ENCODE measurements at places on chromosomes 11 and 22.

- no peak for DNase-seq
Measured at GRCh38 chr11:74357449-74357848, 40.8 kb downstream of the PGM2L1 start.

DNA sequence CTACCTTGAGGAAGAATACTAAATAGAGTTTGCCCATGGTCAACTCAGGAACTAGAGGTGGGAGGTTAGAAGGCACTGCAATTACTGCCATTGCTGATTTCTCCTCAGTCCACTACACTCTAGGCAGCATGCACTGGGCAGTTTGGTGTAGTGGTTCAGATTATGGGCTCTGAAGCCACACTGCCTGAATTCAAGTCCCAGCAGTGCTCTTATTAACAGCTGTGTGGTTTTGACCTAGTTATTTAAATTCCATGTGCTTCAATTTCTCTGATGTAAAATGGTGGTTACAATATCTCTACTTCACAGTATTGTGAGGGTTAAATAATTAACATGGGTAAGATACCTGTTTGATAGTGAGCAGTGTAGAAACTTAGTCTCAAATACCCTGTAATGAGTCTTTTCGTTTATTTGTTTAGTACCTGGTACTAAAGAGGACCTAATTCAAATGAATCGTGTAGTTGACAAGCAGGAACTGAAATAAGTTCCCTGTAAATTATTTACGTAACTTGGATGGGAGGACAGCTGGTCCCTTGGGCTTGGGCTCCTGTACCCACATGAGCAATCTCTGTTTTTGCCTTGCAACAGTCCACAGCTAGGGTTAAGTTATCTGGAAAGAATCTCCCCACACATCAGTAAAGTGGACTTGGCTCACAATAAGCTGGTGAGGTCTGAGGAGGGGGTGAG is 17.8 kb downstream of the PRR5L start:
- DNase-seq = no peak

DNA sequence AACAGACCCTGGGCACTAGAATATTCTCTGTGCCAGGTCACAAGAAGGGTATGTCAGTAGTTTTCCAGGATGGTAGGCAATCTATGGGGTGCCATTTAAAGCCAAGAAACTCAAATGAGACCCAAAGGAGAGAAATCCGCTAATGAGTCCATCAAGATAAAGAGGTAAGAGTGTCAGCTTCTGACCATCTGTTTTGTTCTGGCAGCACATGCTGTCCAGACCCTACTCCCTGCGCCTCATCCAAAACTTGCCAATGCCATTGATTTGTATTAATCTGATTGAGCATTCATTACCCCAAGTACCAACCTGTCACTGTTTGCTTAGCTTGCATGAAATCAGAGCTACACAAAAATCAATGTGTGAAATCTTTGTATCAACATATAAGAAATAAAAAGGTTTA is 229.0 kb downstream of the BLID start:
- DNase-seq = no peak

DNA sequence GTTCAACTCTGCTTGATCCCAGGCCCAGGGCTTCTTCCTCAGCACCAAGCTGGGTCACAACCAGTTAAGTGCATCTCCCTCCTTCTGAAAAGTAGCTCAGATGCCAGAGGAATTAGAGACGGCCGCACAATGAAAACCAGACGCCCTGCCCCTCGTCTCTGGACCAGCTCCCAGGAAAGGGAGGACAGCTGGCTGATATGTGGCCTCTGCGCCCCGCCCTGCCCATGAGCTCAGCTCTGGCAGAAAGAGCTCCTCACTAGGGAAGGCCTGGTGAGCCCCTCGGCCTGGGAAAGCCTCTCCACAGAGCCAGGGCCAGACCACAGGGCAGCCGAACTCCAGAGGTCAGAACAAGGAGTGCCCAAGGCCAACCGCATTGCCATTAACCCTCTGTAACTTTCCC is 18.1 kb upstream of the SCGB1A1 start:
- DNase-seq = no peak

GRCh38 chr11:128453444-128454336 is 133.7 kb downstream of the ETS1 start:
- DNase-seq = no peak

GRCh38 chr22:37781434-37782059 is 26.2 kb upstream of the GCAT start:
- DNase-seq = no peak

DNA sequence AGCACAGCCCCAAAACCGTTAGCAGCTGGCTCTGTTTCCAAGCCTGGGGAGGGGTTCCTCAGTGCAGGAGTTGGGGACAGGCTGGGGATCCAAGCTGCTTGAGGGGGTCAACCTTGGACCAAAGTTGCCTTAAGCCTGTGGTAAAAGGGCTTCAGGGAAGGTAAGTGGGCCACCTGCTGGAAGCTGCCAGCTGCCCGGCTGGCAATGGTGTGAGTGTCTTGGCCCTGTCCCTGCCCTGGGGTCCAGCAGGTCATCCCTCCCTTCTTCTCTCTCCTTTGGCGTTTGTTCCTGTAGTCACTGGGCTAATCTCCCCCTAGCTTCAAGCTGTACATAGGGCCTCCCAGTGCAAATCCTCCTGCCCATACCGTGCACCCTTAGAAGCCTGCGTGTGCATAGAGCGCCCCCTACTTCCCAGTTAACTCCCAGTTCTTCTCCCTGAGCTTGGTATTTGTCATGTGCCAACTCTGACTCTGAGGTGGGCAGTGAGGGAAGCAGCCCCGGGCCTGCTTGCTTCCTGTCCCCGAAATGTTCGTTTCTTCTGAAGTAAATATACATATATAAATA is 4.4 kb downstream of the TMEM258 start:
- no peak for DNase-seq

- DNase-seq = no peak
Measured at GRCh38 chr11:93686812-93687211, 25.3 kb downstream of the CEP295 start.

- no peak for DNase-seq
Measured at GRCh38 chr11:102564110-102564509, 33.6 kb upstream of the MMP7 start.

GRCh38 chr11:69636512-69637197 is 4.3 kb upstream of the CCND1 start:
- no peak for DNase-seq

GRCh38 chr11:77084581-77085191 is 17.9 kb downstream of the CAPN5 start:
- no peak for DNase-seq

GRCh38 chr11:94090401-94090800 is 38.2 kb upstream of the PANX1 start:
- DNase-seq = no peak

DNA sequence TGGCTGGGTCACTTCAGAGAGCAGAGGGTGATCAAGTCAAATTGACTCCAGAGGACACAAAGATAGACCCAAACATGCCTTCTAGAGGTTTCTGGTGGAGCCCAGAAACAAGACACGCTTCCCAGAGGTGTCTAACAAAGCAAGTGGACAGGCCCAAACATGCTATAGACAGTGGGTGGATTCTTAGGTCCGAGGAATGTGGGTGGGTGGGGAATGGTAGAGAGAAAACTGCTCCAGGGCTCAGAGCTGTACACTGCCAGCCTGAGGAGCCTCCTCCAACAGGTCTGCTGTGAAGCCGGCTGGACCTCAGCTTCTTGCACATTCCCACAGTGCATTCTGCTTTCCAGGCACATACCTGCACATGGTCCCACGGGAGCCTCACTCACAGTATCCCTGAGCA is 116.8 kb upstream of the NECTIN1 start:
- DNase-seq = no peak

- DNase-seq = no peak
Measured at GRCh38 chr22:39684702-39685281, 114.2 kb downstream of the CACNA1I start.

GRCh38 chr22:31566484-31566883 is 70.1 kb downstream of the SFI1 start:
- no peak for DNase-seq

GRCh38 chr22:49077036-49077393 is 750.7 kb downstream of the BRD1 start:
- no peak for DNase-seq

- no peak for DNase-seq
Measured at GRCh38 chr11:34904421-34904955, 11.7 kb downstream of the APIP start.

- DNase-seq = no peak
Measured at GRCh38 chr22:19179497-19180048, 1.0 kb upstream of the SLC25A1 start.

DNA sequence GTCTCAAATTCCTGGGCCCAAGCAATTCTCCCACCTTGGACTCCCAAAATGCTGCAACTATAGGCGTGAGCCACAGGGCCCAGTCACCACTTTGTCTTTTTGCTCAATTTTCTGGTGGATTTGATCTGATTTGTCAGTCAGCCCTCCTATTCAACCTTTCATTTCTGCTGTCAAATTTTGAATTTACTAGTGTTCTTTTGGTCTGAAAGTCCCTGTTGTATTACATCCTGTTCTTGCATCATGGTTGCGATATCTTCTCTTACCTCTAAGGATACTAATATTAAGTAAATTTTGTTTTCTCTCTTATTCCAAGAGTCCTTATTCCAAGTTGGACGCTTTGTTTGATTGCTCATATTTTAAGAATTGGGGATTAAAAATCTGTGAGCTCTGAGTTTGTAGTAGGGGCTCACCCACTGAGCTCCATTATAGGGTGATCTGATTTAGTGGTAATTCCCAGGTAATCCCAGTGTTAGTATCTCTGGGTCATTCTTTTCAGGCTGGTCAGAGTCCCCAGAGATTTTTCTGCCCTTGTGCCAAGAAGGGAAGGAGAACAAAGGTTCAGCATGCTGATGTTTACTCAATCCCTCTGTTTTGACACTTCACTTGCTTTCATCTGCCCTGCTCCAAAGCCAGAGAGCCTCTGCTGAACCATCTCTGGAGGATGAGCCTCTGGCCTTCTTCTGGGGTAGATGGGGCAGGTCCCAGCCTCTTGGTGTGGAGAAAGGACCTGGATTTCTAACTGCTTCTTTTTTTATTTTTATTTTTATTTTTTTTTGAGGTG is 10.0 kb downstream of the UPB1 start:
- no peak for DNase-seq

GRCh38 chr11:68312117-68312779 is at the start of gene LRP5:
LRP5 (plus strand) TSS chr11:68312591; CDS start chr11:68312715, 124 bp downstream.
- DNase-seq = no peak

DNA sequence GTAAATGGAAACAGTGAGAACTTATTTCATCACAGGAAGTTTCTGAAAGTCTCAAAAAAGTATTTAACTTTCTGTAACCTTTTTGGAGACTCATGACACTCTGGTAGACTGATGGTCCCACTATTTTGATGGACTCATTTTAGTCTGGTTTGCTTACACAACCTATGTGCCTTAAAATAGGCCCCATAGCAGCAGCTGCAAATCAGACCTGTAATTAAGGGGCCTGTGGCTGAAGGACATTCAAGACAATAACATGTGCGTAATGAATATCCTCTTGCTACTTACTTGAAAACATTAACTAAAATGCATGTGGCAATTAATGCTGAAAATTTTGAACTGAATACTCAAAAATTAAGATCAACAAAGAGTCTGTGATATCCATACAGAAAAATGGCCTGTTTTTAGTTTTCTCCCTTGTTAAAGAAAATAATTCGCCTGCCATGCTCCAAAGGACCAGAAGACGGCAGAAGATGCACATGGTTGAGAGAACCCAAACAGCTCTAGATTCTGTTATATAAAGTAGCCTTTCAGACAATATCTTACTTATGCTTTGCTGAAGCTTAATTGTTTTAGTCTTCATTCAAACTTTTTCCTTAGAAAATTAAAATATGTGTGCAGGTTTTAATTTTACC is 568.5 kb downstream of the KCNA4 start:
- no peak for DNase-seq

DNA sequence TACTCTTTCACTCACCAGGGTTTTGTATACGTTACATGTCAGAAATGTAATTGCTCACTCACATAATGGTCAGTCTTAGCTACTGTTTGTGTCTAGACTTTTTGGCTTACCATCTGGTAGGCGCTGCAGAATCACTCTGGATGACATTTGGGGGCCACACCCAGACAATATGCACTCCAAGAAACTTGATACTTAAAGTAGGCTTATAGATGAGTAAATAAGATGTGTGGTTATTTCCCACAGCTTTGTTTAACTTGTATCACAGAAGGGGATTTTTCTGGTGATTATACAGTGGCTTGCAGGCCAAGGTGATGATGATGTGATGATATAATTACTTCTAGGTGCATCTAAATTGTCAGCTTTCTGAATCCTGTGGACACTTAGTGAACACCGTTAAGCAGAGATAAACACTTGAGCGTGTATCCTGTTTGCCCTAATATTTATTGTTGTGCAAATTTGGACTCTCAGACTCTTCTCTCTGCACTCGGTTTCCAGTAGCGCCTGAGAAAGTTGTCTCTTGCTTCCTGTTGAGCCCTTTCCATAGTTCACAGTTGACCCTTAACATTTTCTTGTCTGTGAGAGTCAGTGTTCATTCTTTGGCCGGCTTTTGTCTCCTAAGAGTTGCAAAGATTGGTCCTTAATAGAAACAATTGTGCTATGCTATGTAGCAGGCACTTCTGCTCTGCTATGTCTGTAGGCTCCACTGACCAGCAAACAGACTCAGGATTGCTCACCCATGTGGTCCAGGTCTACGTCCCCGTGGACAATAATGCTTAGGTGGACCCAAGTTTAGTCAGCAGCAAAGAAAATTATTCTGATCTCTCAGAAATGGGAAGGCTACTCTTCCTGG is 89.3 kb downstream of the PRR5L start:
- DNase-seq = no peak

DNA sequence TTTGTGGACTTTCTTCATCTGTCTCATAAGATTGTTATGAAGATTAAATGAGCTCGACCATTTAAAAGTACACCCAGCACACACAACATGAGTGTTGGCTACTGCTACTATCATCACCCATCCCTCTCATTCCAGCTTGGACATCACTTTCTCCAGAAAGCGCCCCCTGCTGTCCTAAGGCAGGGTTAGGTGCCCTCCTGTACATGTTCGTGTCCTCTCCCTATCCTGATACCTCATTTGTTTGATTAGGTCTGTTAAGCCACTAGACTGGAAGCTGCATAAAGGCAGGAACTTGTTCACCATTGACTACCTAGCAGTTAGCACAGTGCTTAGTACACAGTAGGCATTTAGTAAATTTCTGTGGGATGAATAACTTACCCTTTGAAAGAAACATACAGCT is 85.5 kb downstream of the ENTHD1 start:
- peak; percentile 11 for DNase-seq

- no peak for DNase-seq
Measured at GRCh38 chr11:59459916-59460315, 3.2 kb downstream of the OR4D6 start.

- DNase-seq = no peak
Measured at GRCh38 chr22:50678651-50679521, 6.3 kb downstream of the SHANK3 start.

- no peak for DNase-seq
Measured at GRCh38 chr11:63858628-63859550, 20.0 kb downstream of the MARK2 start.

DNA sequence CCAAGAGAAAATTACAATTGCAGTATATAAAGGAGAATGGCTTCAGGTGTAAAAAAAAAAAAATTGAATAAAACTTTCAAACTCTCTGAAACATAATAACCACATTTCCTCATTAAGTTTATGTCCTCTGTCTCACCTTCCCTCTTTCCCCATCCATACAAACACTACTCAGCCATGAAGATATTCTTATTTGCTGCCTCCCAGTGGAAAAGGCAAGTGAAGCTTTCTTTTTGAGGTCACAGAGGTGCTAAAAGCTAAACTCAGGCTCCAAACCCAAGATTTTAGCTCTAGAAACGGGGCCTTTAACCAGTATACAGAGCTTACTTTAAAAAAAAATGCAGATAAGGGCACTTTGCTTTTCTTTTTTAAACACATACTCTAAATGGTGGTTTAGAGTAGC is 1568.5 kb downstream of the FAM181B start:
- DNase-seq = no peak

Data from stimulated activated CD8-positive, alpha-beta memory T cell treated with anti-CD3 and anti-CD28 coated beads, Interleukin-4, amount 100 ng/mL, for 4 hours (primary cell).